ENCODE measurements at places on chromosomes 3 and 15.

DNA sequence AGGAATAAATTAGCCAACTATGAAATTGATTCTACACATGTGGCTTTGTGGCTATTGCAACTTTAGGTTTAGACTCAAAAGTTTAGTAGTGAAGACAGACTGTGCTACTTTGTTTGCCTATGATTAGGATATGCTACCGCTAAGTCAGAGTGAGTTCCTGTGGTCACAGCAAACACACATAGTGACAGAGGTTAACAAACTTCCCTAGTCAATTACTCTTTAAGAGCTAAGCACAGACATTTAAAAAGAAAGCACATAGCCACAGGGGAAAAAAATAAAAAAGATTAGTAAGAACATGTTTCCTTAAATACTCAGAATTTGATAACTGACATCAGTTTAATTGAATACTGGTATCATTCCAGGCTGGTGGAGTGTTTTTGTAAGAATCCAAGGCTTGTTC, 207.1 kb downstream of the GBE1 start:
- no peak for DNase-seq

DNA sequence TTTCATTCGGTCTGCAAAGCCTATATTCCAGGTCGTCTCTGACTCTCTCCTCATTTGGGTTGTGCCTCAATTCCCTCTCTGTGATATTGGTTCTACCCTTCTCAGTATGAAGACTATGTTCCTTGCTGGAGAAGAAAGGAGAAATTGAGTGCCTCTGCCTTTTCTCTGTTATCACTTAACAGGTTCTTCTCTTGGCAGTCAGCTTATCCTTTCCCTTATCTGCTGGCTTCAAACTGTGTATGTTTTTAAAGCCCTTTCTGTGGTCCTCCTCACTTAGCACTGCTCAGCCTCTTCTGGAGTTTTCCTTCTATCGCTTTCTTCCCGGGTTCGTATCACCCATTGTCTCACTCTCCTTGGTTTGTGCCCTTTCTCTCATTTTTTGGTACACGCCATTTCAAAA, 65.3 kb upstream of the FSTL1 start:
- no peak for DNase-seq

GRCh38 chr3:39013289-39013688, 38.5 kb downstream of the SCN11A start:
- no peak for DNase-seq

DNA sequence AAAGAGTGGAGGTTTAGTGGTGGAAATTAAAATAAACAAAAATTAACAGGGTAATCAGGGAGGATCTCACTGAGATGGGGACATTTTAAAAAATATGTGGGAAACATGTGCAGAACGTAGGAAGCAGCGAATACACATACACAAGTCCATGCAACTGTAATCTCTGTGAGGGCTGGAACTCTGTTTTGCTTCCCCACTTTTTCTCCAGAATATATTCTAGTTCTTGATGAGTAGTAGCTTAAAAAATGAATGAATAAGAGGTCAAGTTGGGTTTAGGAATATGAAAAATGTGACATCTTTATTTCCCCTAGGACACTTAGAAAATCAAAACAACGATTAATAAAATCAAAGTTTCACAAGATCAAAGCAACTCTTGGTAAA, 312.2 kb upstream of the ZNF717 start:
- DNase-seq = no peak

- DNase-seq = no peak
These were observed 246.6 kb downstream of the KCNH8 start for GRCh38 chr3:19394946-19395345.

- no peak for DNase-seq
These were observed 18.5 kb downstream of the CLDN11 start for GRCh38 chr3:170437176-170437575.

DNA sequence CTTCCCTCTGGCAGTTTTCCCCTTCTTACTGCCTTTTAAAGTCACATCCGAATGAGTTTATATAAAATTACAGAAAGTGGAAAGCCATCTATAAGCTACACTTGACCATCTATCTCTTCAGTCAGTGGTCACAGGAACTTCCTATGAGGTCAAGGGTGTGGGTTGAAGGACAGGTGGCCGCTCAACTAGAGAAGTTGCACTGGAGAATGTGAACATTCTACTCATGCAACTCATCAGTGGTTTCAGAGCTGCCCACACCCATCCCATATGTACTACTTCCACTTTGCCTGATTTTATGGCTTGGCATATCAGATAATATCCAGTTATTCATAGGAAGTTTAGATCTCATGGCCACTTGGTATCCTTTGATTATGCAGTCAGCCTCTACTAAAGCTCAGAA, 57.4 kb upstream of the TMEM158 start:
- no peak for DNase-seq

DNA sequence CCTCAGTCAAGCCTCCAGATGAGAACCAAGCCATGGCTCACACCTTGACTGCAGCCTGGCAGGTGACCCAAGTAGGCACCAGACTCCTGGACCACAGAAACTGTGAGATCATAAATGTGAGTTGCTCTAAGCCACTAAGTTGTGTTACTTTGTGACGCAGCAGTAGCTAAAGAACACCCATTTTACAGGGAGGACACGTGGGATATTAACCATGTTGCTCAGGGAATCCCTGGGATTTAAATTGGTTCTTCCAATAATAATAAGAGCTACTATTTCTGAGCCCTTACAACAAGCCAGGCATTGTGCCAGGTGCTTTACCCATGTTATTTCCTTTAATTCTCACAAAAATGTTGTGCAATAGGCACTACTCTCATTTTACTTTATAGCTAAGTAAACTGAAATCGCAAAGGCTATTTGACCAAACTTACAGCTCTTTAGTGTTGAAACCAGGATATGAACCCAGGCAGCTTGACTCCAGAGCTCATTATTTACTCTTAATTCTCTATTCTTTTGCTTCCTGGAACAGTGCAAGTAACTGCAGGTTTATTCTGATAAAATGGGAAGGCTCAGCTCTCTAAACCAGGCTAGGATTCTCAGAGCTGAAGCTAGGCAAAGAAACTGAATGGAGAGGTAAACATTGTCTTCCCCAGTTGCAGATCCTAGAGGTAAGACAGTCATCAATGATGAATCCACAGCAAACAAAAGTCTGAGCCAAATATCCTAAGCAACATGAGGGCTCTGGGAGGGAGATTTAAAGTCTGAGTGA, 294.4 kb downstream of the KBTBD8 start:
- DNase-seq = no peak

DNA sequence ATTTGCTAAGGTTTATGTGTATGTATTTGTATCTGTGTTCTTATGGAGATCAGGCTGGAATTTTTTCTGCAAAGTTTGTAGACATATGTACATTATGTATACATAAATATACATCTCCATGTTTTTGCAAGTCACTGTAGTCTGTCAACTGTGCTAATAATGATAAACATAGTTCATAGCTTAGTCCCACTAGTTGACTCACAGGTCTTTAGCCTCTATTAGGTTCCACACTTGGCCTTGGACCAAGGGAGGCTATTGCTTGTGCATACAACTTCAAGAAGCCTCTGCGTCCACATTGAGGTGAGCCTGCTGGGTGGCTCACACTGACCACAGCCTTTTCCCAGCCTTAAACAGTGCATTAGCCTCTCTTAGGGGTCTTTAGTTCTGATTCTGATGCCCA, 243.8 kb upstream of the PEX5L start:
- DNase-seq = no peak

DNA sequence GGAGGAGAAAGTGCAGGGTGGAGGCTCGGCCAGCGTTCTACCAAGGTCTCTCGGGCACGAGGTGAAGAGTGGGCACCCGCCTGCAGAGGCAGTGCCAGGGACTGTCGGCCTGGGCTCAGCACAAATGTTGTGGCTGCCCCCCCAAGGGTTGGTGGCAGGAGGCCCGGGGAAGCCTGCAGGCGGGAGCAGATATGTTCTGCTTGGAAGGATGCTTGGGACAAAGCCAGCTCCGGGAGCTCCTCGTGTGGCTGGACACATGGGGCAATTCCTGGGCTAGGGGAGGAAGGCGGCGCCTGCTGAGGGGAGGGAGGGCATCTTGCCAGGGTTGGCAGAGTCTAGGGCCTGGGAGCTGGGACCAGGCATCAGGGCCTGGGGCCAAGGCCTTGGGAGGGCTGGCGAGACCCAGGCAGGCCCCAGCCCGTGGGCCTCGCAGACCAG, 30.4 kb upstream of the FBLN2 start:
- DNase-seq = no peak

DNA sequence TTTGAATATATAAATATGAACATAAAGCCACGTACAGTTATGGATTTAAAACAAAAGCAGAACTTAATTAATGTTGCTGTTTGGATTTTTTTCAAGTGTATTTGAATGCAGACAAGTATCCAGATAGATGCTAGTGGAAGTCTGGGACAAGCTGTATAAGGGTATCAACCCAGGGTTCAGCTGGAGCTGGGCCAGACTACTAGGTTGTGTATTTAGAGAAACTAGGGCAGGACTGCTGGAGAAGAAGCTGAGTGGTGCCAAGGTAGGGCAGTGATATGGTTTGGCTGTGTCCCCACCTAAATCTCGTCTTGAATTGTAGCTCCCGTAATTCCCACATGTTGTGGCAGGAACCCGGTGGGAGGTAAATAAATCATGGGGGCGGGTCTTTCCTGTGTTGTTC, 189.8 kb upstream of the CTDSPL start:
- no peak for DNase-seq

DNA sequence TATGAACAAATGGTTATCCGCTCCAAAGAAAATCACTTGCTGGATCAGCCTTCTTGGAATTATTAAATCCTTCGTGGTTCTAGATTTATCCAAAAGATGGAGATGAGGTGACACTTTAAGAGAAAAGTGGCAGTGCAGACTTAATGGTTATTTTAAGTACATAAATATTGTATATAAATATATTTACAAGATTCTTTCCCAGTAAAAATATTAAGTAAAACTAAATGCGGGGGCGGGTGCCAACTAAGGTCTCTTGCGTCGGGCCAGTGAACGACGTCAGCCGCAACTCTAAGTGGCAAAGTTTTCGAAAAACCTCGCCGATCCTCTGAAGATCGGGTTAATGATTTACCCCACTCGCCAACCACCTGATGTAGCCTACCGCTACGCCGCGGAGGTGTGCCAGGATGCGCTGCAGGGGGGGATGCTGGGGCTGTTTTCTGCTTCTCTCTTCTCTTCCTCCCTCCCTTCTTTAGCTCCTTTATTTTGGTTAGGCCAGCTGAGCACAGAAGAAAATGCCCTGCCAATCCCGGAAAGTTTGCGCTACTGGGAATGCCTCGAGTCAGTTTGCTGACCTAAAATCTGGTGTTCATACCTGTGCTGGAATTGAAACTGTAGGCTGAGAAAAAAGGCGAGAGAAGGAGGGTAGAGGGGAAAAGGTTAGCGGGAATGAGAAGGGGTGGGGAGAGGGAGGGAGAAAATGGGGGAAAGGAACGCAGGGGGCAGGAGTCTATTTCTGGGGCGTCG, 7.6 kb upstream of the FOXB1 start:
- no peak for DNase-seq

- DNase-seq = no peak
These were observed 41.3 kb downstream of the GLDN start for GRCh38 chr15:51382787-51383186.
